ENCODE measurements at places on chromosomes 16 and 17.

DNA sequence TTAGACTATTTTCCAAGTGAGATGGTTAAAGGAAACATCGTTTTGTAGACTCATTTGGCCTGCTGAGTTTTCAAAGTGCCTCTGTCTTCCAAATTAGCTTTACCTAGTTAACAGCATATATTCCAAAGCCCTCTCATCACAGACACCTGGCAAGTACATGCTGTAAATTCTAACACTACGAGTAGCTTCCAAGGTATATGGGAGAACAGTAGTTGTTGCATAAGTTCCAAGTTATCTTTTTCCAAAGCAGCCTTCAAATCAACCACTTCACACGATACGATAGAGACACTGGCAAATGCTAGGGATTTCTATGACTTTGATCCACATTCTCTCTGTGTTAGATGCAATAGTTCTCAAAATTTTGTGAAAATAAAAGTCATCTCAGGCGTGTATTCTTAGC, 299.3 kb downstream of the CNTNAP4 start:
- DNase-seq: no peak

- no peak for DNase-seq
These were observed 13.5 kb upstream of the DBNDD1 start for GRCh38 chr16:90032674-90033331.

DNA sequence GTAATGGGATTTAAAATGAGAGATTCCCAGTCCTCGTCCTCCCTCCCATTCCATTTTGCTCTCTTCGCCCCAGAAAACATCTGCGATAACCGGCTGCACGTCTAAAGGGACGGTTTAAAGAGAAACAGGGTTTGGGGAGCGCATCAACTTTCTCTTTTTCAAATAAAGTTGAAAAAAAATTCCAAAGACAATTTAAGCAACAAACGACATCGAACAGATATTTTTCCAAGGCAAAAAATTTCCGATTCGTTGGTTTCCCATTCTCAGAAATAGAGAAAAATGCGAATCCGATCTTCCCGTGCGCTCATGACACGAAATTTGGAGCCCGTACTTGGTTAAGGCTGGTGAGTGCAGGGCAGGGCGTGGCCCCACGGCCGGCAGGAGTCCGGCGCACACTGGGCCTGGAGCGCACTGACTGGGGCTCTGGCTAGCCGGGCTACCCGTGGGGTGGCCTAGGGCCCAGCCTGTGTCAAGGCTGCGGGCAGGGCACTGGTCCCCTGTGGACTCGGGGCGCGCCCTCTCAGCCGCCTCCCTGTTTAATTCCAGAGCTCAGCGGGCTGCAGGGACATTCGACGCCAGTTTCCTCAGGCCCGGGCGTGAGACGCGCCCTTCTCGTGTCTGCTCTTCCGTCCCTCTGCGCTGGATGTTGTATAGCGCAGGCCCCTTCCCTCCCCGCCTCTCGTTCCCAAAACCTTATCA, 17.9 kb upstream of the ZFHX3 start:
- DNase-seq: no peak

DNA sequence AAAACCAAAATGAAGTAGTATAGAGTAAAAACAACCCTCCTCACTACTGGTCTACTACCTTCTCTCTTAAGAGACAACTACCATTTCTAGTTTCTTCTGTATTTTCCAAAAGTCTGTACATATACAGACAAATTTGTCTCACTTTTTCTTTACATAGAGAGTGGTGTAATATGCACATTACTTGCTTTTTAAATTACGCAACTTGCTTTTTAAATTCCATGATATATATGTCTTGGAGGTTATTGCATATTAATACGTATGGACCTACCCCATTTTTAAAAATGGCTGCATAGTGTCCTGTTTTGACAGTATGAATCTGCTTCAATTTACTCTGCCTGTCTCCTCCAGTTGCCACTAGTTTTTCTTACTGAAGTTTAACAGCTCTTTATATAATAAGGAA, 42.5 kb upstream of the AQP8 start:
- DNase-seq: no peak

GRCh38 chr16:49640581-49640980, 215.3 kb downstream of the ZNF423 start:
- DNase-seq: no peak

GRCh38 chr17:68100000-68100641, 64.6 kb downstream of the KPNA2 start:
- DNase-seq: no peak

DNA sequence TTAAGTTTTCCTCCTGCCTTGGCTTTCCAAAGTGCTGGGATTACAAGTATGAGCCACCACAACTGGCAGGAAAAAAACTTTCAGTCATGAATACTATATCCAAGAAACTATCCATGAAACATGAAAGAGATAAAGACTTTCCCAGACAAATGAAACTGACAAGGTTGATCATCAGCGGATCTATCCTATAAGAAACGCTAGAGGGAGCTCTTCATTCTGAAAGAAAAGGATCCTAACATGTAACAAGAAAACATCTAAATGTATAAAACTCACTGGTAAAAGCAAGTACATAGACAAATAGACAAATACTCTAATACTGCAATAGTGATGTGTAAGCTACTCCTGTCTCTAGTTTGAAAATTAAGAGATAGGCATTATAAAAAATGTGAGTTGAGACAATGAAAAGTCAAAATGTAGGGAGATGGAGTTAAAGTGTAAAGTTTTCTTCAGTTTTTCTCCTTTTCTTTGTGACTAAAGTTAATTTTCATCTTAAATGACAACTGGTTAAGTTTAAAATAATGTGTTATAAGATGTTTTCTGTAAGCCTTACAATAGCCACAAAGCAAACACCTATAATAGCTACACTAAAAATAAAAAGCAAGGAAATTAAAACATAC, 79.6 kb upstream of the TEKT1 start:
- DNase-seq: no peak

DNA sequence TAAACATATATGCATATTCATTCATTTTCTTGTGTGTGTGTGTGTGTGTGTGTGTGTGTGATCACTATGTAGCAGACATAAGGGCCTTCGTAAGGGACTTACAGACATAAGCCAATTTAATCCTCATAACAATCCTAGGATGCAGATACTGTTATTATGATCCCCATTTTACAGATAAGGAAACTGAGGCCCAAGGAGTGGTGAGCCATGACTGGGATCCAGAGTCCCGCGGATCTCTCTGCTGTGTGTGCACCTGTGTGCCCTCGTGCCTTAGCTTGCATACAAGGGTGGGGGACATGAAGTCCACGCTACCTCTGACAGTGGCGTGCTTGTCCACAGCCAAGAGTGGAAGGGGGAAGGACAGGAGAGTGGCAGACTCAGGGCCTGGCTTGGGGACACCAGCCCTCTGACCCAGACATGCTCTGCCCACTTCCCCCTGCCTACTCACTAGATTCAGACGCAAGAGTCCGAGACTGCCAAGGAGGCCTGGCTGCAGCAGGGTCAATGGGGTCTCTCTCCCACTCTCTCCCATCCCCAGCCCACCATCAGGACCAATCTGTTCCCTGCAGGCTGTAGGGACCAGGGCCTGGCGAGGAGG, 9.8 kb upstream of the SMTNL2 start:
- no peak for DNase-seq

GRCh38 chr16:15899538-15900100, 11.2 kb upstream of the CEP20 start:
- peak; percentile 42 for DNase-seq

DNA sequence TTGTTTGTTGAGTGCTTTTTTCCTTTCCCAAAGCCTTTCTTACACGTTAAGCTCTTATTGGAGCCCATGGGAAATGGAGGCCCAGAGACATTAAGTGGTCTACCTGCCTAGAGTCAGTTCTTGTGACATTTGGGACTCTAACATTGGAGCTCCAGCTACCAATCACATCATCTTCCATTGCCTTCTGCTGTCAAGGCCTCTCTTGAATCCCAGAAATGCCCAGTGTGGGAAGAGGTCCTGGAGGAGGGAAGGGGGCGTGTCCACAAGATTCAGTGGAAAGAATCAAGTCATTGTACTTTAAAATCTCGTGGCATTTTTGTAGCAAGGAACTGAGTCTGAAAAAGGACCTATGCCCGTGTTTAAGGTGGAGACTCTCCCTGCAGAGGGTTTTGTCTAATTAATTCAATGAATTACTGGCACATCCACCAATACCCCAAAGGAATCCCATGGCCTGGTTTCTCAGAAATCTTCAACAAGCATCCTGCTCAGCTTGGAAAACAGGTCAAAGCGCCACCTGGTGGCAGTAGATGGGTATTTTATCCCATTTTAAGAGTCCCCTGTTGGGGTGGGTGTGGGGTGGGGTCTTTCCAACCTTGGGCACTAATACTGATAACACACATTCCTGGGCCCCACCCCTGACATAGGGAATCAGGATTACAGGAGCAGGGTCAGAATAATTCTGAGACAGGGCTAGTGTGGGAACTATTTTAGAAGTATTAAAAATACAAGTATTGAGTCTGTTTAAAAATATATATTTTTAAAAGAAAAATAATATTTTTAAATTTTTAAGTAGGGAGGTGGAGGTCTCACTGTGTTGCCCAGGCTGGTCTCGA, 24.6 kb downstream of the GPT2 start:
- DNase-seq: peak; percentile 19

- peak; percentile 58 for DNase-seq
These were observed 4.5 kb upstream of the TMEM92 start for GRCh38 chr17:50269477-50270434.

DNA sequence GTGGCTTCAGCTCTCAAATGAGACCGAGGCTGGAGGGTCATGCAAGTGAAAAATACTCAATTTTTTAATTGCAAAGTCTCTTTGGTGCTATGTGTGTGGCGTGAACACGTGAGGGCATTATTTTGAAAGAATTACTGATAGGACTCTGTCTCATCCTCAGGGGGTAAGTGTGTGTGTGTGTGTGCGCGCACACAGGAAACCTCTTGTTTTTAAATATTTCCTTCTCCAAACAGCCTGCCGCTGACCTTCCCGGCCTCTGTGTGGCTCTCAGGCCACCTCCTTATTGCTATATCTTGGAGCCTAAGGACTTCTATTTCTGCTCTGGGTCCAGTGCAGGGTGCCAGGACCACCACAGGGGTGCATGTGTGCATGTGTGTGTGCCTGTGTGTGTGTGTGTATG, 99.7 kb downstream of the CMIP start:
- DNase-seq: no peak

DNA sequence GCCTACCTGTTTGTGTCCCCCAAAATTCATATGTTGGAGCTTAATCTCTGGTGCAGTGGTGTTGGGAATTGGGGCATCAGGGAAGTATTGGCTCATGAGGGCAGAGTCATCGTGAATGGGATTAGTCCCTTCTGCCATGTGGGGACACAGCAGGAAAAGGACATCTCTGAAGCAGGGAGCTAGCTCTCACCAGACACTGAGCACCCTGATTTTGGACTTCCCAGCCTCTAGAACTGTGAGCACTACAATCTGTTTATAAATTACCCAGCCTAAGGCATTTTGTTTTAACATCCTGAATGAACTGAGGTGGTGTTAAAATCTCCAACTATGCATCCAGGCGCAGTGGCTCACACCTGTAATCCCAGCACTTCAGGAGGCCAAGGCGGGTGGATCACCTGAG, 206.0 kb downstream of the SEC14L1 start:
- no peak for DNase-seq

DNA sequence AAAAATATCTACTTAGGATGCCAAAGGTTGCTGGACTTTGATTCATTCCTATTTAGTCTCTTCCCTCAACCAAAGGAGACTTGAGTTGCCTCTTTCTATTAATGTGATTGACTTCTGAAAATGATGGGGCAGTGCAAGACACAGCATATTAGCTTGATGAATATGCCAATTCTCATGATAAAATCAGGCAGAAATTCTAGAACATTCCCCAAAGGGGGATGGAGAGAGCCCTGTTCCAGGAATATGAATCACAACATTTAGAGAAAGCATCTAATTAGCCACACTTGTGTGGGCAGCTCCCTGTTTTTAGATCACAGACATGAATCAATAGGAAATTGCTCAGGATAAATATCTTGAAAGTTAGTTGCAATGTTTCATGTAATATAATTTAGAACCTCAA, 584.0 kb upstream of the CDH8 start:
- no peak for DNase-seq

DNA sequence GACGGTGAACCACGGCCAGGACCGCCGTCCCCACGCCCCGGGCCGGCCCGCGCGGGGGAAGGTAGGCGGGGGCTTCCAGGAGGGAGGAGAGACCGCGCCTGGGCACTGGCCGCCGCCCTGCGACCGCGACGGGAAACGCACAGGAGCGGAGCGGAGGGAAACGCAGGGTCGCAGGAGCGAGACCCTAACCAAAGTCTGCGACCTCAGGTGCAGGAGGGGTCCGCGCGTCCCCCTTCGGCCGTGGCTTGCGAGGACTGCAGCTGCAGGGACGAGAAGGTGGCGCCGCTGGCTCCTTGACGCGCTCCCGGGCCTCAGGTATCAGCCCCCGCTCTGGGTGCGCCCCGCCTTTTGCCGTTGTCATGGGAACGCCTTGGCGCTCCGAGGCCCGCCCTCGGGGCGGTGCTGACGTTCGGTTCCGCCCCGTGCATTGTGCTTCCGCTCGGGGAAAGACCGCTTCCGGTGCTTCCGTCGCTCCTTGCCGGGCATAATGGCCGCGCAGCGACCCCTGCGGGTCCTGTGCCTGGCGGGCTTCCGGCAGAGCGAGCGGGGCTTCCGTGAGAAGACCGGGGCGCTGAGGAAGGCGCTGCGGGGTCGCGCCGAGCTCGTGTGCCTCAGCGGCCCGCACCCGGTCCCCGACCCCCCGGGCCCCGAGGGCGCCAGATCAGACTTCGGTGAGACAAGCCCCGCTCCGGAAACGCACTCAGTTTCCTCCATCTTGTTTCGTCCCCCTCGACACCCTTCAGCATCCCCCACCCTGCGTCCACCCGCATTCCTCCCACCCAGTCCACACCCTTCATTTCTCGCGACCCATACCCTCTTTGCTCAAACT, at the start of gene OVCA2:
Gene OVCA2, plus strand, starts transcription at position 462 of the 829 bp plus-strand sequence. Its CDS starts 26 bp downstream, at position 488.
- DNase-seq: peak; percentile 94

GRCh38 chr17:34917381-34917780, 43.9 kb downstream of the CCT6B start:
- DNase-seq: no peak

- DNase-seq: no peak
These were observed 8.9 kb upstream of the AXIN1 start for GRCh38 chr16:361341-361871.

GRCh38 chr17:71188811-71189492, 931.9 kb upstream of the SOX9 start:
- DNase-seq: no peak

DNA sequence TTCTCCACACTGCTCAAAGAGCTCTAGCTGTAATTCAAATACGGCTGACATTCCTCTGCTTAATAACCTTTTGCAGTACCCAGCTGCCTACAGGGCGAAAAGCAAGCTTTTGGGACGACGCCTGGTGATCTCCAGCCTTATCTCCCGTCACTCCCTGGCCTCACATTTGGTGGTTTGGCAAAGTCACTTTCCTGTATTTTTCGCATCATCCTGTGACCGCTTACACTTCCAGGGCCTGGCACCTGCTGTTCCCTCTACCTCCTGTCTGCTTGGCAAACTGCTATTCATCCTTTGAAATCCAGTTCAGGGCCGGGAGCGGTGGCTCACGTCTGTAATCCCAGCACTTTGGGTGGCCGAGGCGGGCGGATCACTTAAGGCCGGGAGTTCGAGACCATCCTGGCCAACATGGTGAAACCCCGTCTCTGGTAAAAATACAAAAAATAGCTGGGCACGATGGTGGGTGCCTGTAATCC, 2.7 kb upstream of the BHLHA9 start:
- no peak for DNase-seq

GRCh38 chr17:39769974-39770587, 32.3 kb downstream of the GRB7 start:
- DNase-seq: peak; percentile 71
